SJSA1 (cell line): ENCODE measurements at places on chromosomes 1 and 21. TPM values are rescaled to one million over a fixed set of nuclear protein-coding genes. Genes with fewer than 3 reads are reported as not detected.

The AMY1A gene
- total RNA-seq, result not detected in 2 replicates

- H3K4me3 ChIP-seq, result no peak overlapping the region
- no peaks in the 10 kb centered on the region for H3K27me3 ChIP-seq
- no peak overlapping the region for H3K27ac ChIP-seq
- no peaks in the 10 kb centered on the region for H3K4me1 ChIP-seq
Measured at GRCh38 chr1:78779831-78780230, 130.2 kb downstream of the IFI44 start.

DNA sequence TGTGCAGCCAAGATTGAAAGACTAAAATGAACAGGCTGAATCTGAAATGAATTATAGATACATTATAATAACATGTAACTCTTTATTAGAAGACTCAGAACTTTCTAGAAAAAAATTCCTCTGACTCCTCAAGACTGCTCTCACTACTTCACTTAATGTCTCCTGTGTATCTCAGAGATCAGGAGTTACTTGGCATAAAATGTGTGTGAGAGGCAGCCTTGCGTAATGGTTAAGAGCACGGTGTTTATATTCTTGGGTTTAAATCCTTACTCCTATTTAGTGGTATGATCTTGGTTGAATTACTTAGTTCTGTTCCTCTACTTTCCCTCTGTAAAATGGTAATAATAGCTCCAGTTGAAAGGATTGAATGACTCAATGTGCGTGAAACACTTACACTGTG is 634.9 kb downstream of the LTN1 start:
- no peak overlapping the region for H3K27ac ChIP-seq
- no peaks in the 10 kb centered on the region for H3K27me3 ChIP-seq
- no peaks in the 10 kb centered on the region for H3K4me1 ChIP-seq
- H3K36me3 ChIP-seq, result no peaks in the 10 kb centered on the region
- H3K4me3 ChIP-seq, result no peak overlapping the region

The GPR3 gene
- total RNA-seq, result 0.38 and 1.4 TPM in 2 replicates

DNA sequence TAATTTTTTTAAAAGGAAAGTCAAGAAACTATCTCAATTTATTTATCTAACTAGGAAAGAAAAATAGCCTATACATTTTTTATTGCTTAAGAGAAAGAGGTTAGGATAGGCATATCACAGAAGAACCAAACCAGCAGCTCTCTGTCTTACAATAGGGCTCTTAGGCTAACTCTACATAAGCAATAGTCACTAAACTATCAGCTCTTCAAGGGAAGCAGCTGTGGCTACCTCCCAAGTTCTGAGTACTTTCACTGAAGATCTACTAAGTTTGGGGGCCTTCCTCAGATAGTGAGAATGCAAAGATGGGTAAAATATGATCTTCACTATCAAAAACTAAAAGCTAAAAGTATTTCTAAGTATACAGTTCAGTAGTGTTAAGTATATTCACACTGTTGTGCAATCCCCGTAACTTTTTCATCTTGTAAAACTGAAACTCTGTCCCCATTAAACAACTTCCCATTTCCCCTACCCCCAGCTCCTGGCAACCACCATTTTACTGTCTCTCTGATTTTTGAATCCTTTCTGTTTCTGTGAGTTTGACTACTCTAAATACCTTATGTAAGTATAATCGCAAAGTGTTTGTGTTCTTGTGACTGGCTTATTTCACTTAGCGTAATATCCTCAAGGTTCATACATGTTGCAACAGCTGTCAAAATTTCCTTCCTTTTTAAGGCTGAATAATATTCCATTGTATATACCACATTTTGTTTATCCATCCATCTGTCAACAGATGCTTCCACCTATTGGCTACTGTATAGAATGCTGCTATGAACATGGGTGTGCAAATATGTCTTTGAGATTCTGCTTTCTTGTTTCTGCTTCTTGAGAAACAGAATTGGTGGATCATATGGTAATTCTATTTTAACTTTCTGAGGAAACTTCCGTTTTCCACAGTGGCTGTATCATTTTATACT is 73.3 kb downstream of the ACBD6 start:
- peaks cover 6% of the 10 kb centered on the region; the same call in 1 of the 2 replicates for H3K36me3 ChIP-seq
- no peak overlapping the region for H3K27ac ChIP-seq

- no peak overlapping the region for H3K4me3 ChIP-seq
- no peak overlapping the region for H3K27ac ChIP-seq
- DNase-seq, result no peak
- H3K36me3 ChIP-seq, result peaks cover 18% of the 10 kb centered on the region
- H3K27me3 ChIP-seq, result no peaks in the 10 kb centered on the region
Measured at GRCh38 chr1:206903687-206904086, 6.4 kb downstream of the IL24 start.

- no peaks in the 10 kb centered on the region for H3K4me1 ChIP-seq
- no peak overlapping the region for H3K4me3 ChIP-seq
- H3K27ac ChIP-seq, result no peak overlapping the region
Measured at GRCh38 chr1:166330096-166330495, 163.3 kb upstream of the FAM78B start.

DNA sequence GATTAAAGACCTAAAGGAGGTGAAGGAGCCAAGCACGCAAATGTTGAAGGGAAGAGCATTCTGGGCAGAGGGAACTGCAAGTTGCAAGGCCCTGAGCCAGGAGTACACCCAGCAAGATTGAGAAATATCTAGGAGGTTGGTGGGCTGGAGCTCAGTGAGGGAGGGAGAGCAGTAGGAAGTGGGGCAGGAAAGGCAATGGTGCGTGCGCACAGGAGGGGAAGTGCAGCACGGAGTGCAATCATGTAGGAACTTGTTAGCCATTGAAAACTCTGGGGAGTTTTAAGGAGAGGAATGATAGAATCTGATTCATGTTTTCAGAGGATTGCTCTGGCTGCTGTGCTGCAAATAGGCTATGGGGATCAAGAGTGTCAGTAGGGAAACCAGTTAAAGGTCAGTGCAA is 13.2 kb upstream of the IGSF3 start:
- no peaks in the 10 kb centered on the region for H3K4me1 ChIP-seq
- 0 out of 2 replicates have a peak, but pooled peaks cover 4% of the 10 kb centered on the region for H3K27me3 ChIP-seq
- no peak overlapping the region for H3K27ac ChIP-seq
- no peak for DNase-seq

DNA sequence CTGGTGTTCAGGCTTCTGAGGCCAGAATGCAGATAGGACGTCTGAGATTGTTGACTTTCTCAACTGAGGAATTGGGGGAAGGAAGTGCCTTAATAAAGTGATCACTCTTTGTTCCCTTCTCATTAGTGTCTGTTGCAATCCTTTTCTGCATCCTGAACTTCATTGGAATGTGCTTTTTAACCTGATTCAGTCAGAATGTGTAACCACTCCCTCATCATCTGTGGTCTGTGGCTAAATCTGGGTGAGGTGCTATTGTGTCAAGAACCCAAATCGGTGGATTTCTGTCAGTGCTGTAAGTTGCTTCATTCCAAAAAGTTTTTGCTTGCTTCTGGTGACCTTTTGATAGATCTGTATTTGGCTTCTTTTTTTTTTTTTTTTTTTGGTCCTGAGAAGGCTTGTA is 38.2 kb downstream of the ARID1A start:
- H3K27ac ChIP-seq, result peak overlapping the region; percentile 28

DNA sequence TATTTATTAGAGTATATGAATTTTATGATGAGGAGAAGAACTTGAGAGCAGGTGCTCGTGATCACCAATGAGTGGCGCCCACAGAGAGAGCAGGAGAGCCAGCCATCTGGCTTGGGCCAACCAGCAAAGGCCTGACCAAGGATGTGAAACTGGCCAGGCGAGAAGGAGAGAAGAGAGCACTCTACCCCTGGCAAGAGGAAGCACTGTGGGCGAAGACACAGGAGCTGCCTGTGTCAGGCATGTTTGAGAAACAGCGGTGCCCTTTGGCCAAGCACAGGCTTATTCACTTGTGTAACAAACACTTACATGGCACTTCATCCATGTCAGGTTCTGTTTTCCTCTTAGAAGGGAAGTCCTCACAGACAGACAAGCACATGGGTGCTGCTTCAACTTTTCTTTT is 4.2 kb upstream of the SIPA1L2 start:
- H3K4me3 ChIP-seq, result no peak overlapping the region
- no peaks in the 10 kb centered on the region for H3K27me3 ChIP-seq
- H3K4me1 ChIP-seq, result peaks cover 6% of the 10 kb centered on the region
- H3K36me3 ChIP-seq, result no peaks in the 10 kb centered on the region
- H3K27ac ChIP-seq, result no peak overlapping the region

GRCh38 chr1:203931953-203932352 is 70.6 kb downstream of the SNRPE start:
- H3K27ac ChIP-seq, result no peak overlapping the region
- H3K36me3 ChIP-seq, result no peaks in the 10 kb centered on the region
- H3K4me3 ChIP-seq, result no peak overlapping the region
- no peak for DNase-seq
- H3K4me1 ChIP-seq, result peaks cover 13% of the 10 kb centered on the region
- no peaks in the 10 kb centered on the region for H3K27me3 ChIP-seq

DNA sequence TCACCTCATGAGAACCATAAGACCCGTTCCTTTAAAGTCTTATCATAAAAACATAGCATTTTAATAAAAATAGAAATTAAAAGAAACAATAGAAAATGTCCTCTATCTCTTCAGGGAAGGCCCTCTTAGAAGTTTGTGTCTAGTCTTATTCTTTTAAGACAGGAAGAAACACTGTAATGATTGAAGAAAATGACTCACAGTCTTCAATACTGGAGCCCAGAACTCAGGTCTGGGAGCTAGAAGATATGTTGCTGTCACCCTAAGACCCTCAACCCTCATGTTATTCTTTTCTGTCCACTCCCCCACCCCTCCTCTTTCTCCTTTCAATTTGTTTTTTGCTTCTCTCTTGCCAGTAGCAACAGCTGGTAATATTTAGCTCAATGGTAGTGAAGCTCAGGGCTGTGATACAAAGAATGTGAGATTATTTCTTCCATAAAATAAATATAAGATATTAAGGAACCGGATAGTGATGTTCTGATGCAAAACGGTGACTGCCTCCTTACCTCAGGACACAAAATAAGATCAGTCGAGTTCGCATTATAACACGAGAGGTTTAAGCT is 12.0 kb downstream of the DUSP10 start:
- H3K36me3 ChIP-seq, result no peaks in the 10 kb centered on the region; the same call in 1 of the 2 replicates
- DNase-seq, result no peak
- H3K4me3 ChIP-seq, result no peak overlapping the region
- H3K27me3 ChIP-seq, result no peaks in the 10 kb centered on the region
- H3K27ac ChIP-seq, result peak overlapping the region; percentile 38

The PRAMEF33 gene
- not detected in 2 replicates for total RNA-seq

The WDR64 gene
- 0.24 TPM in 1 of 2 replicates, not detected in the other for total RNA-seq

GRCh38 chr1:67817319-67817718 is 15.9 kb downstream of the GNG12 start:
- H3K27ac ChIP-seq, result no peak overlapping the region
- H3K36me3 ChIP-seq, result peaks cover 34% of the 10 kb centered on the region
- H3K4me3 ChIP-seq, result no peak overlapping the region
- no peaks in the 10 kb centered on the region for H3K27me3 ChIP-seq

The GRHL3 gene
- total RNA-seq, result not detected in 2 replicates

The GREM2 gene
- 0.03 TPM in 1 of 2 replicates, not detected in the other for total RNA-seq

- H3K36me3 ChIP-seq, result peaks cover 85% of the 10 kb centered on the region
- no peak overlapping the region for H3K4me3 ChIP-seq
- no peaks in the 10 kb centered on the region for H3K27me3 ChIP-seq
- H3K27ac ChIP-seq, result no peak overlapping the region
- peak; percentile 43 for DNase-seq
Measured at GRCh38 chr1:21879928-21880618, 57.0 kb downstream of the HSPG2 start.

The NEK2 gene
- total RNA-seq, result 61.4 and 75.1 TPM in 2 replicates

The EPHA10 gene
- not detected in 2 replicates for total RNA-seq

- DNase-seq, result no peak
- peaks cover 91% of the 10 kb centered on the region for H3K36me3 ChIP-seq
- H3K27me3 ChIP-seq, result no peaks in the 10 kb centered on the region
- H3K27ac ChIP-seq, result no peak overlapping the region
- no peak overlapping the region for H3K4me3 ChIP-seq
Measured at GRCh38 chr1:35188578-35189392, 4.2 kb downstream of the SFPQ start.

The PLA2G5 gene
- total RNA-seq, result not detected in 2 replicates
